ENCODE measurements at places on chromosomes 2 and 18.
A peak's percentile ranks its signal among the peaks of the same experiment; 100 is the strongest.

GRCh38 chr2:135931776-135932443 lies 53.5 kb downstream of the DARS1 start:
- DNase-seq: no peak

DNA sequence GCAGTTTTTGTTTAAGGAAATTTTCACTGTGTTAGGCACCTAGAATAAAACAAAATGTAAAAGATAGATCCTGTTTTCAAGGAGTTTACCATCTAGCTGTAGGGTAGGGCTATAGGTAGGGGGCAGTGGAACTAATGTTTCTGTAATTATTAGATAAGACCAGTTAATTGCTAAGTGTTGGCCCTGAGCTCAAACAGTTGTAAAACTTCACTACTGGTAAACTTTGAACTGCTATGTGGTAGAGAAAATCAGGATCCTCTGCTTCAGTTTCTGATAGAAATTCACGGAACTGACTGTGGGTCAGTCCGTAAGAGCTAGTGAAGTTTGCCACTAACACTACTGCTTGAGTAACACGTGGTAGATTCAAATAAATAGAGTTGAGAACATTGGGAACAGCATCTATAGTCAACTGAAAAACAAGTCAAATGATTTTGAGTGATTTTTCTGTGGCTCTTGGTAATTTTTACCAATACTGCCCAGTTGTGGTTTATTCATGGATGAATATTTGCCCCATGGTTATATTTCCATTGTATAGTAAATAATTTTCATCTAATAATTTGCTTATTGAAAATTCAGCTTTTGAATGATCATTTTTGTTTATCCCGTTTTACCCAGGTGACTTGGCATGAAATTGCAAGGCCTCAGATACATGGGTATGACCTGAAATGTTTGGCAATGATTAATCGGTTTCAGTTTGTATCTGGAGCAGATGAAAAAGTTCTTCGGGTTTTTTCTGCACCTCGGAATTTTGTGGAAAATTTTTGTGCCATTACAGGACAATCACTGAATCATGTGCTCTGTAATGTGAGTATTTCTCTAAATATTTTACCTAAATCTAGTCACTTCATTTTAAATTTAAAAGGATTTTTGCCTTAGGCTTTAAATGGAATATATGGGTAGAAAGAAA lies 26.4 kb downstream of the ELP2 start:
- DNase-seq: no peak

DNA sequence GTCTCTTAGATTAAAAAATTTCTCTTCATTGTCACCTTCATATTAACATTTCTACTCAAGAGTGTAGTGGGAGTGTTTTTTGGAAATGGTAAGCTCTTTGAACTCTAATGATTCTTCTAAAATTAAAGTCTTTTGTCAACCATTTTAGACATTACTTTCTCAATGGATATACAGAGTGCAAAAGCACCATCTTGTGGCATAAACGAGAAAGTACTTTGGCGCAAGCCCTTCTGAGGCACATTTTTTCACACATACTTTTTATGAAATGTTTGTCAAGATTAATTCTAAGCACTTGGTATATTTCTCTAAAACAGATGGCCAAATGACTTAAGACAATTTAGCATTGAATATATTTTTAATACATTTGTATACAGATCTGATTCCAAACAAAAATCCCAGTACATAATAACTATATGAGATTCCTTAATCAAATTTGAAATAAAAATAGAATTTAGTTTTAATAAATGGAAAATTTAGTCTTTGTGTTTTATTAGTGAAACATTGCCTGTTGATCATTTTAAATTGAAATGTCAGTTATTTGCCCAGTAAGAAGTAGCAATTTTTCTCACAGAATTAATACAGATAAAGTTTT lies 63.3 kb upstream of the GALNT5 start:
- no peak for DNase-seq

DNA sequence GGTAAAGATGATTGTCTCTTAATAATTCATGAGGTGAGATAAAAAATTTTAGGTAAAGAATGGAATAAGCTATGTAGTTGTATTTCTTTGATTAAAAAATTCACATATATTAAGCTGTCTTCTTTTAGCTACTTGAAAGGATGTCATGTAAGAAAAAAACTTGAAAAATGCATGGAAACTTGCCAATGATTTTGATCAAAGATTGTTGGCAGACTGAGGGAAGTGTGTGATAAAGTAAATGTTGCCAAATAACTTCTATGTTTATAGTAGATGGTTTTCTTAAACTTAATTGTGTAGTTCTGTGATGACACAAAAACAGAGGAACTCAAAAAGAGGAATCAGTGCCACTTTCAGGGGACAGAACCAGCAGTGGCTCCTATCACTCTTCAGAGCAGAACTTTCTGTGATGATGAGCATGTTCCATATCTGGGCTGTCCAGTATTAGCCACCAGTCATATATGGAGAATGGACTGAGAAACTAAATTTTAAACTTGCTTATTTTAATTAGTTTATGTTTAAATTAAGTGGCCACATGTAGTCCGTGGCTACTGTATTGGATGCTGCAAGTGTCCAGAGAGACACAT lies 51.9 kb upstream of the SLC38A11 start:
- no peak for DNase-seq

GRCh38 chr2:165239230-165239629 lies at the start of gene SCN2A:
SCN2A (plus strand) TSS chr2:165239414; CDS start chr2:165295824, 56,410 bp downstream.
- DNase-seq: no peak

- DNase-seq: no peak
Observed at GRCh38 chr2:28399289-28399688, 6.6 kb downstream of the FOSL2 start.

GRCh38 chr2:68643011-68643873 lies at the start of gene PROKR1:
PROKR1 (plus strand) TSS chr2:68643579; CDS start chr2:68645822, 2,243 bp downstream.
- peak; percentile 40 for DNase-seq

GRCh38 chr18:48915626-48916425 lies 34.9 kb downstream of the SMAD7 start:
- DNase-seq: no peak

DNA sequence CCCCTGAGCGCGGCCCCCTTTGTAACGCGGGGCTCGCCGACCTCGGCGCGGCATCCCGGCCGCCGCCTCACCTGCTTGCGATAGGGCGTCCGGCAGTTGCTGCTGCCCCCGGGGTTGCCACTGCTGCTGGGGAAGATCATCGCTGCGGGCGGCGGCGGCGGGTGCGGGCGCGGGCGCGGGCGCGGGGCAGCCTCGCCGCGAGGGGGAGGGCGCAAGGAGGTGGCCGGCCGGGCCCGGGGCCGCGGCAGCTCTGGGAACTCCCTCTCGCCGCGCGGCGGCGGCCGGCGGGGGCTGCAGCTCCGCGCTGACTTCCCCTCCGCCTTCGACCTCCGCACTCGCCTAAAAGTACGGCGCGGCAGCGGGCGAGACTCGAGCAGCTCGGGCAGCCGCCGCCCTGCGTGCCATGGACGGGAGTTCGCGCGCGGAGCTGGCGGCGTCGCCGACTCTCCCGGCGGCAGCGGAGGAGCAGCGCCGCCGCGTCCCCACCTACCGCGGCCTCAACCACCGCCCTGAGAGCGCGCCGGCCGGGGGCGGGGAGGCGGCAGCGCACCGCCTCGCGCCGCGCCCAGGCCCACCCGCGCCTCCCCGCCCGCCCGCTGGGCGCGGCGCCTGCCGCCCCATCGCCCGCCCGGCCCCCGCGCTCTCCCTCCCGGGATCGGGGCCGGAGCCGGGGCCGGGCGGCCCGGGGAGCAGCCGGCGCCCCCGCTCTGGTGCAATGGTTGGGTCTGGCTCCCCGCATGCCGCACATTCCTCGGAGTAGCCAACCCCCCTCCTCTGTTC lies 86.0 kb downstream of the RBMS1 start:
- peak; percentile 59 for DNase-seq

Data from stimulated activated naive CD8-positive, alpha-beta T cell treated with anti-CD3 and anti-CD28 coated beads, Interleukin-15, Interleukin-2, amounts not matched to agents 100 U/mL and 50 U/mL, for 24 hours (primary cell).